Naive thymus-derived CD4-positive, alpha-beta T cell (primary cell): ENCODE measurements at places on chromosomes 2 and 18. TPM values are rescaled to one million over a fixed set of nuclear protein-coding genes. Genes with fewer than 3 reads are reported as not detected.

DNA sequence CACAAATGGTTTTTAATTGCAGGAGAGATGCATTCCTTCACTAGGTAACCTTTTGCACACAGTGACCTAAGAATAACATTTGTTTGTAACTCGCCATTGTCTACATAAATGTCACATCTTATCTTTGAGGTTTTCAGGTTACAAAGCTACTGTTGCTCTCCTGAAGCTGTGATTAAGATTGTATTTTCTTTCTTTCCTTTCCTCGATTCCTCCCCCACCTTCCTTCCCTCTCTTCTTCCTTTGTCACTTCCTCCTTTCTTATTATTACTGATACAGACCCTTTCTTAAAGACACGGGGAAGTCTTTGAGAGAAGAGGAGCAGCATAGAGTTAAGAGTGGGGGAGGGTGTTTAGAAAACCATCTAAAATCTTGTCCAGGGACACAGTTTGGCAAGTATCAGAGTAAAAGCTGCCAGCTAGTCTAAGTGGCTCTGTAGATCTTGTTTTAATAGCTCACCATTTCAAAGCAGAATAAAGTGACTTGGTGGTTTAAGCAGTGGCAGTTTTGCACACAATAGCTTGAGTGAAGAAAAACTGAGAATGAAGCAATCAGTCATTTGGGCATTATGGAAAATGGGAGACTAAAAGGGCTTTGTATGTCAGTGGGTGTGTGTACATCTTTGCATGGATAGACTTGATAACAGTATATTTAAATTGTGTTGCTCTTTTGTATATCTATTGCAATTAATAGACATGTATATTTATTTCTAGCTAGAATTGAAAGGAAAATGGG is 10.9 kb downstream of the CERS6 start:
- no peak for DNase-seq

DNA sequence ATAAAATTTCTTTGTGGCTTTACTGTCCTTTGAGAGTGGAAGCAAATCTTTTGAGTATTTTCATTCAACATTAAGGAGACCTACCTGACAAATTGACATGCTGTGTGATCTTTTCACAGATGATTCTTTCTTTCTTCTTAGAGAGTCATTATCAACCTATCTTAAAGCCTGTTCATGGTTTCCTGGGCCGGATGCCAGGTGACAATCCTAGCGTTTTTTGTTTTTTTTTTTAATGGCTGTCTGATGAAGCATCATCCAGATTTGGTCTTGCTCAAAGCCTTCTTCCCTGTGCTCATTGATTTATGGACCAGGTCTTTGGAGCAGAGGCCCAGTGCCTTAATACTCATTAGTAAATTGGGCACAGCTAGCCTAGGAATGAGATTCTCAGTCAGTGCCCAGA is 9.8 kb upstream of the MGAT5 start:
- DNase-seq: no peak

Gene OTOF
- 0.93 TPM for total RNA-seq

GRCh38 chr2:85503851-85504777 is 34.9 kb upstream of the MAT2A start:
- no peak for DNase-seq

Gene TFCP2L1
- not detected for total RNA-seq

GRCh38 chr18:6017171-6017570 is 121.8 kb upstream of the TMEM200C start:
- DNase-seq: no peak

GRCh38 chr2:172370821-172371455 is 56.4 kb upstream of the ITGA6 start:
- no peak for DNase-seq

DNA sequence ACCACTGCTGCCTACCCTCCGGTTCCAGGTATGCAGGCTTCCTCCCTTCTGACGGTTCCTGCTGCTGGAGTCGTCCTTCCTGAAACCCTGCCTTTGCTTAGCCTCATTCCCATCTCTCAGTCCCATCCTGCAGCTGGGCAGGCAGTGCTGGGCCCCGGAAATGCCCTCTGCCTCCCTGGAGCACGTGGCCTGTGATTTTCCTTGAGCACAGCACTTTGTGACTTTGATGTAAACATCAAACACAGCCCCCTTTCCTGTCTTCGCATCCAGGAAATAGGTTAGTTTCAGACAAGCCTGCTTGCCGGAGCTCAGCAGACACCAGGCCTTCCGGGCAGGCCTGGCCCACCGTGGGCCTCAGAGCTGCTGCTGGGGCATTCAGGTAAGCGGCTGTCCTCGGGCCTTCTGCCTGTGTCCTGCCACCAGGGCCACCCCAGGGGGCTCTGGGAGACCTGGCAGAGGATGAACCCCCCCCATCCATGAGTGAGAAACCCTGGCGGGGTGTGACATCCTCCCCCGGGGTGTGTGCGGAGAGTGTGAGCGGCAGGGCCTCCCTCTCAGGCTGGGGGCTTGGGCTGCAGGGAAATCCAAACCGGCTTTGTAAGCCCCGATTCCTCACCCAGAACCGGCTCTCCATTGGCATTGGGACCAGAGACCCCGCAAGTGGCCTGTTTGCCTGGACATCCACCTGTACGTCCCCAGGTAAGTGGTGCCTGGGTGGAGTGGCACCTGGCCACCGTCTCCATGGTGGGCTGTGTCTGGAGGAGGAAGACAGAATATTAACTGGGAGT is at the start of gene ZAP70:
Gene ZAP70 (plus strand): TSS at position 281 of the 788 bp plus-strand sequence. CDS start 10,461 bp downstream, outside the sequence.
- peak; percentile 81 for DNase-seq

DNA sequence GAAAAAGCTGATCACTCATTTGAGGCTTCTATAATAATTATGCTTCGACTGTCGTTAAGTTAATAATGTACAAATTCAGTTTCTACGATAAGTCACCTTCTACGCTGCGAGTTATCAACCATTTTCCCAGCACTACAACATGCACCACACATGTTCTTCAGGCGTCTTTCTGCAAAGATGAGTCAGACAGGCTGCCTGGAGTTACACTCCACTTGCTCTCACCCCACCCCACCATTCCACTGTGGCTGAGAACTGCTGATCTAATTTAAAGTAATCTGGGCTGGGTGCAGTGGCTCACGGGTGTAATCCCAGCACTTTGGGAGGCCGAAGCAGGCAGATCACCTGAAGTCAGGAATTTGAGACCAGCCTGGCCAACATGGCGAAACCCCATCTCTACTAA is 218.6 kb downstream of the DYM start:
- no peak for DNase-seq

Gene NYAP2
- total RNA-seq: not detected

- no peak for DNase-seq
These were observed 32.6 kb upstream of the KCNF1 start for GRCh38 chr2:10879159-10879558.

Gene SATB2
- total RNA-seq: 0.96 TPM

GRCh38 chr2:239940861-239941570 is 84.1 kb downstream of the NDUFA10 start:
- DNase-seq: no peak

DNA sequence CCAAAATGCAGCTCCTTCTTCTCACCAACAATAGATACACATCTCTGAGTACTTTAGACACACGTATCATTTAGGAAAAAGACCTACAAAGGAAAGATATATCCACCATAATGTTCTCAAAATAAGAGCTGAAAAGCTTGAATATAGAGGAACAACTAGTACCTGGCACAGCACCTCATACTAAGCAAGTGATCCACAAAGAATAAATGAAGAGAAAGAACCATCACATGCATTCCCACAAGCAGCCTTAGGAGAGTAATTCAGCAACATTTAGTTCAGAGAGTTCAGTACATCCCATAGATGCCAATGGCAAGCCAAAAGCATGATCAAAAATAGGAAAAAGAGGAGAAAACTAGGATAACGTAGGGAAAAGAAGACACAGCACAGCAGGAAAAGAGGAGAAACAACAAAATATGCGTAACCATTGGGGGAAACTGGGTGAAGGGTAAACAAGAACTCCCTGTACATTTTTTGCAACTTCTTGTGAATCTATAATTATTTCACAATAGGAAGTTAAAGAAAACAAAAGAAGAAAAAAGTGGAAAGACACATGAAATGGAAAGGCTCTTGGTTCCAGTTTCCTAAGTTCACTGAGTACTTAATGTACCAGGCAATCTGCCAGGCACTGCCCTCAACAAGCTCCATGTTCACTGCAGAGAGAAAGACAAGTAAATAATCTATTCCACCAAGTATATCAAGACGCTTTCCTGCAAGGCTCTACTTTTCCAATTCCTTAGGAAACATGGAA is 22.3 kb downstream of the CLASP1 start:
- DNase-seq: no peak

GRCh38 chr2:223467196-223467595 is 135.0 kb downstream of the SCG2 start:
- no peak for DNase-seq

Gene ABHD1
- 0.90 TPM for total RNA-seq

DNA sequence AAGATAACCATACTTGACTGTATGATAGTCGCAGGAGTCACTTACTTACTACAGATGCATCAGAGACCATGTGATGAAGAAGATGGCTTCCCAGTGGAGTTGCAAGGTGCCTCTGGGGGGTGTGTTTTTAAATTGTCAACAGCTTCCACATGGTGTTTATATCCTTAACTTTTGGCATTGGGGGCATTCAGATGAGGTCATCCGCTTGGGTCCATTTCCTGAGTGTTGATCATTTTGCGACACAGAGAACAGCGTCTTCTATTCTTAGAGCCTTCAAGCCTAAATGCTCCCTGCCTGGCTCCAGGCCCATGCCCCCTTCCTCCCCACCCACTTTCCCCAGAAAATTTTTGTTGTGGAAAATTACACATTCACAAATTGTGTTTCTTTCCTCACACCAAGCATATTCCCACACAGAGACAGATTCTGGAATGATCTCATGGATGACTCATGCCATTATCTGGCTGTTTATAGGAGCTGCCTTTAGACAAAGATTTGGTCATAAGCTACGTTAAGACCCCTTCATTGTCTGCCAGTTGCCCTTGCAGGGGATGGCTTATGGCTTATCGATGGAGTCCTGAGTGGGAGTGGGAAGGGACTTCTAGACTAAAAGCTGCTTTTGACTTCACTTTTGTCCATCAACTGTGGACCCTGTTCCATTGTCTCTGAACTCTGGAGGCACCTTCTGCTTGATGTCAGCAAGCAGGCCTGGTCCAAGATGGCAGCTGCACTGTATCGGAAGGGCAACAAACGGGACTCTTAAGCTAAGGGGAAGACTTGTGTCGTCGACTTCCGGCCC is 91.8 kb downstream of the CABLES1 start:
- no peak for DNase-seq

GRCh38 chr2:218851286-218851685 is 8.3 kb upstream of the WNT6 start:
- no peak for DNase-seq

GRCh38 chr18:22471546-22472131 is 53.9 kb upstream of the CTAGE1 start:
- DNase-seq: no peak

GRCh38 chr2:122209377-122209776 is 453.9 kb downstream of the TSN start:
- DNase-seq: no peak

Gene TLX2
- total RNA-seq: 0.34 and 0.61 TPM in 2 replicates

Gene DSC1
- 4.0 TPM for total RNA-seq

Gene TNS1
- total RNA-seq: 4.1 and 4.4 TPM in 2 replicates

DNA sequence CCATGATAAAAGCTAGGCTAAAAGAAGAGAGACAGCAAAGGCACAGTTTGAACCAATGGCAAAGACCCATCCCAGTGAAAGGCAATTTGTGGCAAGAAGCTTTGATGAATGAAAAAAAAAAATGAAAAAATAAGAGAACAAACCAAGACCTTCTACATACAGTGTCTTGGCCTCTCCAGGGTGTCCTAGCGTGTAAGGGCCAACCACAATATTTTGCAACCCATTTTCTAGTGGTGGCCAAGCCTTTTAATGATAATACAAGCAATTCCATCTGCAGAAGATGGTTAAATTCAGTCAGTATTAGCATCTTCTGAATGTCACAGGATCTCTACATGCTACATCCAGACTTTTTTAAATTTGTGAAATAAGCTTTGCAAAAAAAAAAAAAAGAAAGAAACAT is 270.4 kb downstream of the LRATD1 start:
- DNase-seq: no peak
